ENCODE measurements at places on chromosomes 3 and 15. TPM values are rescaled to one million over a fixed set of nuclear protein-coding genes. Genes with fewer than 3 reads are reported as not detected.

- DNase-seq = no peak
Measured at GRCh38 chr3:70308760-70309159, 3.7 kb downstream of the MDFIC2 start.

GRCh38 chr3:50146316-50146901 is 8.7 kb upstream of the SEMA3F start:
- no peak for DNase-seq

DNA sequence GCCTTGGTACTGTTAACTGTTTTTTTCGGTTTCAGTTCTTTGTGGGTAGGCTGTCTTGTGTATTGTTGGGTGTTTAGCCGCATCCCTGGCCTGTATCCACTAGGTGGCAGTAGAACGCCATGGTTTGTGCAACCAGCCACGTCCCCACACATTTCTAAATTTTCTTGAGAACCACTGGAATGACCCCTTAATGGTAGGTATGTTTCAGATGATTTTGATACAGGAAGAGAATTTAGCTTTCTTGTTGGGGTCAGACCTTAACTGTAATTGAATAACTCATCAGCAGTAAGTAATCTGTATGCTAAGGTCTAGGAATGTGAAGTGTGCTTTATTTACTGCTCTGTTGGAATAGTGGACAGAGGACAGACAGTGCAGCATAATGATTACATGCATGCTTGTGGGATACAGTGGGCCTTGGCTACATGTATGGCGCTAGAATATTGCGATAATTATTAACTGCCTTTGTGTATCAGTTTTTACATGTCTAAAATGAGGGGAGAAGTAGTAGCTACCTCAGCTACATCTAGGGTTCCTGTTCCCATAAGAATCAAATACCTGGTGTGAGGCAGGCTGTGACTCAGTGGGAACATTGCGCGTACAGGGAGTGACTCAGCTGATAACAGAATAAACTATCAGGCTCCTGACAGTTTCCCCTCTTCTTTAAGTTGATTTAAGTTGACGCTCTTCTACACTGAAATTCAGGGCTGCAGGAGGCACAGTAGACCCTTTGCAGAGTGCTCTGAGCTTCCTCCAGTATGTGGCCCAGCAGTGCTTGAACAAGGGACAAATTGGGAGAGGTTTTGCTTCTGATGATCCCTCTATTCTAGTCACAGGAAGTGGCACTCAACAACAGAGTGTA is 25.0 kb upstream of the GPR171 start:
- peak; percentile 73 for DNase-seq

- DNase-seq = no peak
Measured at GRCh38 chr3:103991461-103992115, 1375.1 kb upstream of the ALCAM start.

DNA sequence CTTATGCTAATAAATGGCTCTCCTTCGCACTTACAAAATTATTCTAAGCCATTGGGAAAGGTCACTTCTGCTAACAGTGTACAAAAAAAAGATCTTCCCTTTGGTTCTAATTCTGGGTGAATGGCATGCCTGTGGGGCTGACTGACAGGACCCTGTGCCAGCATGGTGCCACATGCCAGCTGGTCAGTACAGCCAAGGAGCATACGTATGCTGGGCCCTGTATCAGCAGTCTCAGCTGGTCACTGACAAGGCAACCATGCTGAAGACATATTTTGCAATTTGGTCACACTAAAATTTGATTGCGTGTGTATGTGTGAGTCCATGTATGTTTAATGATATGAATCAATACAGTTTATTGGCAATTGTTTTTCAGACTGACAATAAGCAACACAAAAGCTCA is 246.1 kb downstream of the TBL1XR1 start:
- no peak for DNase-seq

- no peak for DNase-seq
Measured at GRCh38 chr3:132079147-132079546, 44.3 kb upstream of the CPNE4 start.

GRCh38 chr3:12755754-12756153 is 3.3 kb downstream of the TMEM40 start:
- DNase-seq = no peak

DNA sequence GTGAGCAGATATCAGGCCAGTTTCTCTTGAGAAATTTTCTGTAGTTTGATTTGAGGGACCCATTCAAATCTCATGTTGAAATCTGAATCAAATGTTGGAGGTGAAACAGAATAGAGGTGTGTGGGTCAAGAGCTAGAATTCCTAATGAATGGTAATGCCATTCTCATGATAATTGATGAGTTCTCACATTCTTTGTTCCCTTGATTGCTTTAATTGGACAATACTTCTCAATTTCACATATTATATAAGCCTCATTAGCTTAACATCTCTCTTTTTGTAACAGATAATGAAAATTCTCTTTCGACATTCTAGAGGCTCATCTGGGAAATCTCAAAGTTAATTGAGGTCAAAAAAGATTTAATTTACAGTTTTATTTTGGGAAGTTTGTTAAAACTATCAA is 21.9 kb upstream of the OR5H6 start:
- no peak for DNase-seq

- DNase-seq = no peak
Measured at GRCh38 chr3:117865338-117865737, 1155.8 kb downstream of the TUSC7 start.

DNA sequence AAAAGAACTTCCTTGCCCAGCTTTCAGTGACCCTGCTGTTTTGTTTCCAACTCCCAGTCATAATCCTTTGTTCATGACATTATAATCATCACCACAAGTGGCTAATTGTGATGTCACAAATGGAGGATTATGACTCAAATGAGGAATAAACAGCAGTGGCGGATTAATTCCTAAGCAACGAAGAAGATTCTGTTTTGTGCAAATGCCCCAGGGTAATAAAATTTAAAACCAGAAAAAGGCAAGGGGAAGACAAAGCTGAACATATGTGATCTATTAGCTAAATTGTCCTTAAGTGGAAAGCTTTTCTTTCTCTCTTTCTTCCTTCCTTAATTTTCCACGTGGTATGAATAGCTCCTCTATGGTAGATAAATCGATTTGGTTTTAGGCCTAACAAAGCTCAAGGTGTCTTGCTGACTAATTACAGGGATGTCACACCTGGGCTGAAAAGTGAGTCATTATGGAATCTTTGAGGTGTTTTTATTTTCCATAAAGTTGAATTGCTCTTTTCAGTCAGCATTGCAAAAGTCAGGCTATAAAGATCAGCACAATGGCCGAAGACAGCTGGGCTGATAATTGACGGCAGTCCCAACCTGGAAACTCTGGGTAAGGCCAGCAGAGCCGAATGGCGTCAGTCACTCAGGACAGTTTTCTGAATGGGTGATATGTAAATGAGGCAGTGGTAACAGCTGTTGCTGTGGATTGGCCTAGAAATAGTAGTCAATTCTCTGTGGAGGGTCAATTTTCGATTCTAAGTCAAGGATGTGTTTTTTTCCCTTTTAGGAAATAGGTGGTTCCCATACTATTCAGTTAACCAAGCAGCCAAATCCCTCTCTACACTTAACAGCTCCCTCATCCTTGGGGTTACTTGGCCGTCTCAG is 121.5 kb downstream of the PTPRG start:
- DNase-seq = no peak

DNA sequence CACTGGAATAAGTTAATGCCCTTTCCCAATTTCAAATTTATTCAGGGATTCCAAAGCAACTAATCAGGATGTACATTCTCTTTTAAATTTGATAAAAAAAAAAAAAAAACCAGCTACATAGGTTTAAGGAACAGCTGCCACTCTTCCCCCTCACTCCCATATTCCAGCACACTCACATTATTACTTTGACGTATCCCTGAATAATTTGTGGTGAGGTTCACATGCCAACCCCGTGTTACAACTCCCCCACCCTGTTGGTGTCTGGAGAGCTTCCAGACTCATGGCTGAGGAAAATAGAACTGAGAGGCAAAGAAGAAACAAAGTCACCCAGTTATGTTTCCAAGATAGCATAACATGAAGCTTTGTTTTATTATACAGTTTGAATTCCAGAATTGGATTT is 300.5 kb upstream of the MME start:
- DNase-seq = no peak

GRCh38 chr15:65832549-65833364 is 36.5 kb upstream of the RAB11A start:
- DNase-seq = peak; percentile 72

DNA sequence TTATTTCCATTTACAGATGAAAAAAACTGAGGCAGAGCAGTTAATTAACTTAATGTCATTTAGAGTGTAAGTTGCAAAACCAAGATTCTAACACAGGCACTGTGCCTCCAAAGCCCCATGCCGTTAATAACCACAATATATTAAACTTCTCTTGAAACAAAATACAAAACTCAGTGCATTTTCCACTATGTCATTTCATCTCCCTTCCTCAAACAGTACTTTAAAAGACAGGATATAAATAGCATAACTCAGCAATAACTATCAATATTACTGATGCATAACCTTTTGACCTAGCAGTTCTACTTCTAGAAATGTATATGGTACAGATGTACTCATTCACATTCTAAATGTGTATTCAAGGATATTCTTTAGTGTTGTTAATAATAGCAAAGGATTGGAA is 5.1 kb upstream of the TASOR start:
- no peak for DNase-seq

DNA sequence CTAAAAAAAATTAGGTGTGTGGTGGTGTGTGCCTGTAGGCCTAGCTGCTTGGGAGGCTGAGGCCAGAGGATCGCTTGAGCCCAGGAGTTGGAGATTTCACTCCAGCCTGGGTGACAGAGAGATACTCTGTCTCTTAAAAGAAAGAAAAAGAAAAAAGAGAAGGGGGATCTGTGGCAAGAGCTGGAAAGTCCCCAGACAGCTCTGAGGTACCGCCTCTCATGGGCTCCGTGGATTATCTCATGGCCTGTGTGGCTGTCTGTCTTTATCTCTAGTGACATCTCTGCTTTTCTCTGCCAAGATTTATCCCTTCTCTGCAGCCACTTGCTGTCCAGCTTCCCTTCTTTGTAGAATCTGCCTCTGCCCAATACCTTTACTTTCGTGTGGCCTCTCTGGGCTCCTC is 5.7 kb downstream of the EXOSC7 start:
- DNase-seq = no peak

DNA sequence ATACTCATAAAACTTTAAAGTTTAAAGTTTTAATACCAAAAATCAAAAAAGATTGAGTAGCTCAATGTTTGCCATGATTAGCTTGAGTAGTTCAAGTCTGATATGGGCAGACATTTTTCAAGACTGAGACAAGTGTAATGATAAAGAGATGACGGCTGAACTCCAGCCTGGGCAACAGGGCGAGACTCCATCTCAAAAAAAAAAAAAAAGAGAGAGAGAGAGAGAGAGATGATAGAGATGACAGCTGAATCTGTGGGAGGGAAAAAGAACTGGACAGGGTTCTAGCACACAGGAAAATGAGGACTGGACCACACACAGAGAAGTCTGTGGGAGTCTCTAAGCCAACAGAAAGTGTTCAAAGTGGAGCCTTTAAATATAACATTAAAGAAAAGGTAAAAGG is 25.2 kb downstream of the CEP152 start:
- DNase-seq = no peak

- DNase-seq = no peak
Measured at GRCh38 chr15:60077581-60078359, 73.7 kb downstream of the FOXB1 start.

DNA sequence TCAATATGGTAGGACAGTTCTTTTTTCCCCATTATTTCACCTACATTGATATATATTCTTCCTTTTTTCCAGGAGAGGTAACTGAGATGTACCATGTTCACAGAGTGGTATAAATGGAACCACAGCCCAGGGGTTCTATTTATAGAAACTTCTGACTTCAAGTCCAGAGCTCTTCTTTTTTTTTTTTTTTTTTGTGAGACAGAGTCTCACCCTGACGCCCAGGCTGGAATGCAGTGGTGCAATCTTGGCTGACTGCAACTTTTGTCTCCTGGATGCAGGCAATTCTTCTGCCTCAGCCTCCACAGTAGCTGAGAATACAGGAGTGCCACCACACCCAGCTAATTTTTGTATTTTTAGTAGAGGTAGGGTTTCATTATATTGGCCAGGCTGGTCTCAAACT is 267.1 kb upstream of the TPRG1 start:
- DNase-seq = no peak

ADAMTS7 gene
- 2.4 TPM for total RNA-seq

CPEB1 gene
- 2.5 TPM for total RNA-seq

SMCO1 gene
- not detected for total RNA-seq

CHDH gene
- 30.6 TPM for total RNA-seq

CFAP20DC gene
- 0.98 TPM for total RNA-seq
